ENCODE measurements at places on chromosomes 6 and 20.

DNA sequence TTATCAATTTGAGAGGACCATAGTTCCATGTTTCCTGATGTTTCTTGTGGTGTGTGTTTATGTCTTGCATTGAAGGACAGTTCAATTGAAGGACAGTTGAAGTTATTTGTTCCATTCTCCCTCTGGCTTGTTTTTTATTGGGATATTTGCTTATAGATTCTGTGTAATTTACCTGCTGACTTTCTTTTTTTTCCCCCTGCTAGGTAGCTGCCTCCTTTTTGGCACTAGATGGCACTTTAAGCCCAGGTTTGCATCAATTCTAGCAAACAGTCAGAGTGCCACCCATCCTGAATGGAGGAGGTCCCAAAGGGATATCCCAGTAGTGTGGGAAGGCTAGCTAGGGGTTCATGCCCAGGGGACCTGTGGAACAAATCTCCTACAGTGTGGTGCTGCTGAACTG lies 78.1 kb downstream of the CFAP61 start:
- DNase-seq = no peak

- peak; percentile 9 for DNase-seq
Observed at GRCh38 chr6:141483598-141484061, 649.1 kb upstream of the GJE1 start.

- DNase-seq = no peak
Observed at GRCh38 chr6:84227044-84227433, 404 bp downstream of the CEP162 start.

DNA sequence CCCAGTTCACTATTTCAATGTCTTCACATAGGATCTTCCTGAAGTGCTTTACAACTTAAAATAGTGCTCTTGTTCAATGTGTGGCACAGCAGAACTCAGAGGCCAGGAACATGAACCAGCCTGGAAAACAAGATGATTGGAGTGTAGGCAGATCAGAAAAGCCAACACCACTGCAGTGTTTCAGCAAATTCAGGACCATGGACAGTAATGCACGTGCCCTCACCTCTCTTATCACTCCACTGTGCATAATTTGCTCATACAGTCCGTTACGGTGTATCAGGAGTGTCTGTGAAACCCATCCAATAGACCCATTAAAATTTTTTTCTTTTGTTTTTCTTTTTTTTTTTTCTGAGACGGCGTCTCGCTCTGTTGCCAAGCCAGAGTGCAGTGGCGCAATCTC lies 27.6 kb upstream of the HACE1 start:
- no peak for DNase-seq

- DNase-seq = no peak
Observed at GRCh38 chr20:54657268-54657826, 182.0 kb downstream of the DOK5 start.
